NCI-H1436 treated with DMSO at 0.1 percent for 48 hours (cell line): ENCODE measurements at places on chromosomes 16 and 17.

- DNase-seq: no peak
Measured at GRCh38 chr17:60326702-60327101, 65.2 kb downstream of the USP32 start.

GRCh38 chr17:1830288-1830687 is 483 bp downstream of the RPA1 start:
- DNase-seq: no peak

DNA sequence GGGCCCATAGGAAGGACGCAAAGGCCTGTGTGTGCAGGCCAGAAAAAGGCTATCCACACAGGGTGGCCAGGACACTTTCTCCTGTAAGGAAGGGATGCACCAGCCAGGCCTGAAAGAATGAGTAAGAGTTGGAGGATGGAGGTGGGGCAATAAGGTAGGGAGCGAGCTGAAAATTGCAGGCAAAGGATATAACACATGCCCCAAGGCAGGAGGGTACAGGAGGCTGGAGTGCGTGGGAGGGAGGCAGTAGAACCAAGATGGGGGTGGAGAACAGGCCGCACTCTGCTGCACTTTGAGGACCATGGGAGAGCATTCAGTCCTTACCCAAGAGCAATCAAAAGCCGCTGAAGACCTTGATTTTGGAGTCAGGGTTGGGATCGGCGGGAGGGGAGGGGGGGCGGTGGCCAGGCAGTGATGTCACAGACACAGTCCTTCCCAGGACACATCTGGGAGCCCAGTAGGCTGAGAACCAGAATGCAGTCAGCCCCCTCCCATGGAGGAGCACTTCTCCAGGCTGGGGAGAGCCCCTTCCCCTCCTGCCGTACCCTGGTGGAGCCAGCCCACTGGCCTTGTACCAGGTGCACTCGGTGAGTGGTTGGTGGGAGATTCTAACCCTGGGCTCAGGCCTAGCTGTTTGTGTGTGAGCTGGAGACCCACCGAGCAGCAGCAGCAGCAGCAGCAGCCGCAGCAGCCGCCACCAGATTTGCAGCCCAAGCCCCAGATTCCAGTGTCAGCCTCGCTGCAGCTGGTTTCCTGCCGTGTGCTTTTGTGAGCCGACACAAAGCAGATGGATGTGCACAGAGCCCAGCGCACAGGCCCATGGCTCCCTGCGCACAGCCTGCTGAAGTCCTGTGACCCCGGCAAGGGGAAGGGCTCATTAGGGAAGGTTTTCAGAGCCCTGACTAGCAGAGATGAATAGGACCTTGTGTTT is 17.5 kb downstream of the ANKRD40 start:
- no peak for DNase-seq

GRCh38 chr17:81561494-81561885 is 9.3 kb upstream of the FAAP100 start:
- DNase-seq: no peak

DNA sequence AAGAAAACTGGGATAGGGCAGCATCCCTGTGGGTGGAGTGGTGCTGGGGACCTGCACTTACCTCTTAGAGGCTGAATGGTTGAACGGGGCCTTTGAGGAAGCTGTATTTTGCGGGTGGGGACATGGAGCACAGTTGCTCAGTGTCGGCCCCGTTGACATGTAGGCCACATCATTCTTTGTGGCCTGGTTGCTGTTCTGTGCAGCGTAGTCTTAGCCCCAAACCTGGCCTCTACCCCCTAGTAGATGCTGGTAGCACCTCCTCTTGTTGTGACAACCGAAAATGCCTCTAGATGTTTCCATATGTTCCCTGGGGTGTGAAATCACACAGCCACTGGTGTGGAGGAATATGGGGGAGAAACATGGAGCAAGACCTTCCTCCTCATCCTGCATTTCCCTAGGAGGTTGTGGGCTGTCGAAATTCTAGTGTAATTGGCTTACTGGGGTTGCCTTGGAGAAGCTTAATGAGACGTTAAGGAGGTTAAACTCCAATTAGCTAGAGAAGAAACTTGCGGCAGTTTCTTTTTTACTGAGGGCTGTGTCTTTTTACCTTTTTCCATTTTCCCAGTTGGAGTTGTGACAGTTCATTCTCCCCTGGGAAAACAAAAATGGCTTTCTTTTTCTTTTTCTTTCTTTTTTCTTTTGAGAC is 9.4 kb downstream of the ABCC1 start:
- no peak for DNase-seq
